ENCODE measurements at places on chromosomes 16 and 17.

GRCh38 chr17:82177761-82178498 lies 34.7 kb downstream of the CCDC57 start:
- no peak for DNase-seq

DNA sequence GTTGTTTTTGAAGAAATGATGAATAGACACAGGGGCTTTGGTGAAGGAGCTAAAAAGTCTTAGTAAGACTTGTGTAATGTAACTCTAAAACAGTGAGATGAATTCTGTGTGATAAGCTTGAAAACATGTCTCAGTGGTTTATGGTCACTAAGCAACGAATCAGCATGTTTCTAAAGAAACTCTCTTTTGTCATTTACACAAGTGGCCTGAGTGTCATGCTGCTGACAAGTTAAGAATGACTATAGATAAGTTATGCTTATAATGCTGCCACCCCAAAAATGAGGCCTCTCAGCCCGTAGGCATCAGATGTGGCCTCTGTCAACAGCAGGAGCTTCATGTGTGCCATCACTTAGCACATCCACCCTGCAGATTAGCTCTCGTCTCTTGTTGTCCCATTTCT lies 8.7 kb downstream of the COX10 start:
- DNase-seq, result no peak

GRCh38 chr16:1780677-1781072 lies 1.7 kb downstream of the SPSB3 start:
- no peak for DNase-seq

DNA sequence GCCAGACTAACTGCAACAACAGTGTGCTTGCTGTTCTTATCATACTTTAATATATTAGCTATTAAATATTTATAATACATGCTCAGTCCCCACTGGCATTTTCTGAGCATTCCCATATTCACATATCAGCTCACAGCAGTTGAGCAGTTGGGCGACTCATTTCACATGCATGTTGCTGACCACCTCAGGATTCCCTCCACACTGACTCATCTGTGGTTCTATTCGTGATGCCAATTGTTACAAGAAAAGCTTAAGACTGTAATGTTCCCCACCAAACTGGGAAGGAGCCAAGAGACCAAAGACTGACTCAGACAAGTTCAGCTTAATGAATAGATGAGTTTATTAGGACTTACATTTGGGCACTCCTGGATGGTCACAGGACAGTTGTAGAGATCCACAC lies 100.3 kb upstream of the KIF2B start:
- no peak for DNase-seq

DNA sequence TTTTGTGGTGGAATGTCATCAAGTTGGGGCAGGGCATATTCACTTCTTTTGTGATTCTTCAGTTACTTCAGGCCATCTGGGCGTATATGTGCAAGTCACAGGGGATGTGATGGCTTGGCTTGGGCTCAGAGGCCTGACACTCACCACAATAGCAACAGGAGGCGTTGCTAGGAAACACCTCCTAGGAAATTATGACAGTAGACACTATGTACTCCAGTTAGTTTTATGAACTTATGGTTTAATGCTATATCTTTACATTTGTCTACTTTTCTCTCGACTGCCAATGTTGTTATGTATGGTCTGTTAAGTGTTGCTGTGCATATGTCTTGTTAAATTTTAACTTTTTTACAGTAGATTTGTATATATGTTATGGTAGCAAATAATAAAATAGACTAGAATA lies 788.7 kb upstream of the GOT2 start:
- peak; percentile 3 for DNase-seq

DNA sequence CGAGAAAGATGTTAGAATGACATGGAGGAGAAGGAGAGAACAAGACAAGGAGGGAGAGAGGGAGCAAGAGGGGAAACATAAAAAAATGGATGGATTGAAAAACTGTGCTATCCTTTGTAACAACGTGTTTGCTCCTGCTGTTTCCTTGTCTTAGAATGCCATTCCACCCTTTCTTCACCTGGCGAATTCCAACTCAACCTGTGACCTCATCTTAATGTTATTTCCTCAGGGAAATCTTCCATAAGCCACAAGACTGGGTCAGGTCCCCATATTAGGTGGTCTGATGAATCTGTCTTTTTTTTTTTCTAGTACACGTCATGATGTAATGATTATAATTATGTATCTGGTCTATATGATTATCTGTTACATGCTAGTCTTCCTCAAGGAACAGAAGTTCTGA lies 195.0 kb upstream of the MAF start:
- no peak for DNase-seq

GRCh38 chr17:62126292-62126691 lies 61.2 kb upstream of the MED13 start:
- DNase-seq, result no peak

DNA sequence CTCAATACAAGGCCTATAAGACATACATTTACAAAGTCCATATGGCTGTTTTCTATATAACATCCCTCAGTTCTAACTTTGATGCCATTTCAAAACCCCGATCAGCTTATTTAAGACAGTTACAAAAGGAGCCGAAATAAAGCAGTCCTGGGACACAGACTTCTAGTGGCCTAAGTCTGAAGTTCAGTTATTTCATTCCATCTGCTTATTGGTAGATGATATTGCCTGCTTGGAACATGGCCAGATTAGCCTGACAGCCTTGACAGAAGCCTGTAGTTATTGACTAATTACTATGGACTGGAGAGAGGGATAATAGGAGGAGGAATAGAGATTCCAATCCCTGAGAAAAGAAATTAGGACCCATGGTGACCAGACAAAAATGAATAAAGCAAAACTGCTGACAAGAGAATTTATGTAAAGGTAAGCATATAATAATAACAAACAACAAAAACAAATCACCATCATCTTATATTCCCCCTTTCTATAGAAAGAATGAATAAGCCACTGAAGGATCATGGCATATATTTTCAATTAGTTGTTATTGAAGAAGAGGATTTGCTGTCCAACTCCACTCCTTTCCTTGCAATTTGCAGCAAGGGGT lies 206.3 kb upstream of the TOM1L1 start:
- DNase-seq, result no peak

DNA sequence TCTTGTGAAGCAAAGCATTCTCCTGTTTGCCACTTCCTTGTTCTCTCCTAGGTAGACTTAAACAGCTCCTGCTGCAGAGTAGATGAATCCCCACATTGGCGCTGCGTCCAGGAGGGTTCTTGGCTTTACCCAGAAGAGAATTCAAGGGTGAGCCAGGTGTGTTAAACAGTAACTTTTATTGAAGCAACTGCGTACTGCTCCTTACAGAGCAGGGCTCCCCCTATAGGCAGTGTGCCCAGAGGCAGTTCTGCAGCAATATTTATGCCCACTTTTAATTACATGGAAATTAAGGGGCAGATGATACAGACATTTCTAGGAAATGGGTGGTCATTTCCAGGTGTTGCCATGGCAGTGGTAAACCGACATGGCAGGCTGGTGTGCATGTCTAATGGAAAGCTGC lies 987.6 kb upstream of the RBFOX1 start:
- no peak for DNase-seq

- no peak for DNase-seq
Measured at GRCh38 chr17:5299383-5299782, 17.3 kb downstream of the RABEP1 start.

- DNase-seq, result no peak
Measured at GRCh38 chr16:51443934-51444333, 292.9 kb upstream of the SALL1 start.

GRCh38 chr17:37718324-37719048 lies 26.4 kb downstream of the HNF1B start:
- DNase-seq, result no peak

DNA sequence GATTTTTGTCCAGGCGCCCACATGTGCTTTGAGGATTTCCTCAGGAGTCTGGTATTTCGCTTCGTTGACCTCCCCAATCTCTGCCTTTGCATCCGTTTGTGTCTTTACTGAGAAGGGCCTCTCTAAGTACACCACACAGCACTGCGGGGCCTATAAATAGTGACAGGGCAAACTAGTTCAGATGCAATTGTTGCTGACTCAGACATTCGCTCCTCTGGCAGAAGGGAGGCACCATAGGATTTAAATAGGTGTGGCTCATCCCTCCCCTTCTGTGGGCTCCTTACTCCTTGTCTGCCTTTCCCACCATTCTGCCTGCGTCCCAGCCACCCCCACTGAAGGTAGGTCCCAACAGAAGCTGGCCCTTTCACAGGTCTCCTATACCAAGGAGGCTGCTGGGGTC lies 192.3 kb downstream of the SHISA9 start:
- DNase-seq, result no peak

DNA sequence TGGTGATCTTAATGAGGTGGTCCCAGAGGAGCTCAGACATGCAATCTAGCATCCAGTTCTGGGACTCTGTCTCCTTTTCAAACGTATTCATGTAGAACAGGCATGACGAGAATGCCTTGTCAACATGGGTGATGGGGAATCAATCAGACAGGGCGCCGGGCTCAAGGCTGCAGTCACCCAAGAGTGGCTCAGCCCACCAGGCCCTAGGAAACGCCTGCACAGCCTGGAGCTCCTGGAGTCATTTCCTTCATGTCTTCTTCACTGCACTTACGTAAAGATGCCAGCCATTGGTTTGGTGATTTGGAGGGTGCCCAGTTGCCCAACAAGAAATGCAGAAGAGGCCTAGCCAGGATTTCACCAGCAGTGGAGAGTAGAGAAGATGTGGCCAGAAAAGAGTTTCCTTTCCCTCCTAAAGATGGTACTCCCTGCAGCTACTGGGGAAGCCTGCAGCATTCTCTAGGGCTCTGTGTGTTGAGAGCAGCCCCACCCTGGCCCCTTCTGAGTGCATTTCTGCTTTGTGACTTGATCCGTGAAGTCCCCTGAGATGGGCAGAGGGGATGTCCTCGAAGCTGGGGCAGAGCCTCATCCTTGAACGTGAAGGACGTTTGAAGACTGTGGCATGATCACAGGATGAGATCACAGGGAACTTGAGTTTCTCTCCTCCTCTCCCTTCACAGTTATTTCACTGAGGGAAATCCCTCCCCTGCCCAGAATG lies 24.0 kb upstream of the STH start:
- no peak for DNase-seq

GRCh38 chr16:54397190-54397835 lies 110.7 kb upstream of the IRX3 start:
- DNase-seq, result no peak

DNA sequence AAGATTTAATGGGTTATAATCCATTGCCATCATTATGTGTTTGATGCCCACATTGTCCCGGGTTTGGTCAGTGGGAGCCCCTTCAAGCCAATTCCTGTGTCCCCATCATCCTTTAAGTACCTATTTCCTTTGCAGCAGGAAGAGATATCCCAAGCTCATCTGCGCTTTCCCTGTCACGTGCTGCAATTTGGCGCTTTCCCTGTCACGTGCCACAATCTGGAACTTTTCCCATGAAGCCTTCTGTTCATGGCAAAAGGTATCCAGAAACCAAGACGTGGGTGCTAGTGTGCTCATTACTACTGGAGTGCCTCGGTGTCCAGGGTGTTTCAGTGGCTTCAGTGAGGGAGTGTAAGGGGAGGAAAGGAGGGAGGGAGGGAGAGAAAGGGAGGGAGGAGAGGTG lies 168.5 kb downstream of the NPIPB11 start:
- DNase-seq, result no peak

- DNase-seq, result no peak
Measured at GRCh38 chr16:638836-639235, 2.7 kb upstream of the METTL26 start.

DNA sequence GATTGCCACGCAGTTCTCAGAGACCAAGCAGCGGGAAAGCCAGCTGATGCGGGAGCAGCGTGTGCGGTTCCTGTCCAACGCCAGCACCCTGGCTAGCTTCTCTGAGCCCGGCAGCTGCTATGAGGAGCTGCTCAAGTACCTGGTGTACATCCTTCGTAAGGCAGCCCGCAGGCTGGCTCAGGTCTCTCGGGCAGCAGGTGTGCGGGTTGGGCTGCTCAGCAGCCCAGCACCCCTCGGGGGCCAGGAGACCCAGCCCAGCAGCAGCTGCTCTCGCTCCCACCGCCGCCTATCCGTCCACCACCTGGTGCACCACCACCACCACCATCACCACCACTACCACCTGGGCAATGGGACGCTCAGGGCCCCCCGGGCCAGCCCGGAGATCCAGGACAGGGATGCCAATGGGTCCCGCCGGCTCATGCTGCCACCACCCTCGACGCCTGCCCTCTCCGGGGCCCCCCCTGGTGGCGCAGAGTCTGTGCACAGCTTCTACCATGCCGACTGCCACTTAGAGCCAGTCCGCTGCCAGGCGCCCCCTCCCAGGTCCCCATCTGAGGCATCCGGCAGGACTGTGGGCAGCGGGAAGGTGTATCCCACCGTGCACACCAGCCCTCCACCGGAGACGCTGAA lies 15.2 kb downstream of the CACNA1G start:
- no peak for DNase-seq

Measured in muscle of arm (tissue), 14 donors.